ENCODE measurements at places on chromosomes 6 and 20. TPM values are rescaled to one million over a fixed set of nuclear protein-coding genes. Genes with fewer than 3 reads are reported as not detected.

DNA sequence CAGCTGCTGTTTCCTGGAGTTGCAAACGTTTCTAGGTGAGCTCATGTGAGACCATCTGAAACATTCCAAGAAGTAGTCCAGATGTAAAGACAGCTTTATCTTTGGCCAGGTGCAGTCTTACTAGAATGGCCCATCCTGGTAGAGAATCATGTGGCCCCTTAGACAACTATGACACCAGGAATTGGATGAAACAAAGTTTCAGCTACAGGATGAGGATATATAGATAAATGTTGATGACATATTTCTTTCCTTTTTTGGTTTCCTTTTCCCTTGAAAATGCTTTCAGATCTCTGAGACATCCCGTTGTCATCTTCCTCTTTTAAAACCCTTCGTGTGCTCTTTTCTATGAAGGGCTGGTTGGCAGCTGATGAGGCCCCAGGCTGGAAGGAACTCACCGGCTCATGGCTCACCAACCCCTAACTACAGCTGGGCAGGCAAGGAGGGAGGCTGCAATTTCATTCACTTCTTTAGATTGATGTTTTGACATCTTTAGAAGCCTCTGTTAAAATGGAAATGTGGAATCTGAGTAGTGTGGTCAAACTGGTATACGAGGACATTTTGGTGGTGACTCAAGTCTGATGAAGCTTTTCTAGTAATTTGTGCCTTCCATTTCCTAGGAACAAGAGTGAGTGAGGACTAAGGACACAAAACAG lies 167.9 kb upstream of the TNFAIP3 start:
- peak; percentile 23 for DNase-seq

- no peak for DNase-seq
Measured at GRCh38 chr6:90413396-90413795, 116.8 kb upstream of the BACH2 start.

DNA sequence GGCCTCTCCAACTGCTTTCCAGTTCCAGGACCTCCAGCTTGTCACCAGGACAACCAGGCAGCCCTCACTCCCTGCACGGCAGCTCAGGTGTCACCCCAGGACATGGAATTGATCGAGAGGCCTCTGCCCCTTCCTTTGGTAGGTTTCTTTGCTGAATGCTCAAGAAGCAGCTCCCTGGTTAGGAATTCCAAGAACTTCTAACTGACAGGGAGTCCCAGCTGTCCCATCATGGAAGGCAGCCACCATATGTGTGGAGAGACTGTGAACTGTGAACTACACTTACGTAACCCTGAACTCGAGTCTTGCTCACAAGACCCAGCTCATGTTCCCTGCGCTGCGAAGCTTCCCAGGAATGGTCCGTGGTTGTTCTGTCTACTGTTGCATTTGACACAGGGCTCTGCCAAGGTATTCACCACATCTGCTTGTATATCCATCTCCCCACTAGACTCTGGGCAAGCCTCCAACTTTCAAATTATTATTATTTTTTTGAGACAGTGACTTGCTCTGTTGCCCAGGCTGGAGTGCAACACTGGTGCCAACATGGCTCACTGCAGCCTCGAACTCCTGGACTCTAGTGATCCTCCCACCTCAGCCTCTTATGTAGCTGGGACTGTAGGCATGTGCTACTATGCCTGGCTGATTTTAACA lies 35.7 kb downstream of the MGME1 start:
- no peak for DNase-seq

DNA sequence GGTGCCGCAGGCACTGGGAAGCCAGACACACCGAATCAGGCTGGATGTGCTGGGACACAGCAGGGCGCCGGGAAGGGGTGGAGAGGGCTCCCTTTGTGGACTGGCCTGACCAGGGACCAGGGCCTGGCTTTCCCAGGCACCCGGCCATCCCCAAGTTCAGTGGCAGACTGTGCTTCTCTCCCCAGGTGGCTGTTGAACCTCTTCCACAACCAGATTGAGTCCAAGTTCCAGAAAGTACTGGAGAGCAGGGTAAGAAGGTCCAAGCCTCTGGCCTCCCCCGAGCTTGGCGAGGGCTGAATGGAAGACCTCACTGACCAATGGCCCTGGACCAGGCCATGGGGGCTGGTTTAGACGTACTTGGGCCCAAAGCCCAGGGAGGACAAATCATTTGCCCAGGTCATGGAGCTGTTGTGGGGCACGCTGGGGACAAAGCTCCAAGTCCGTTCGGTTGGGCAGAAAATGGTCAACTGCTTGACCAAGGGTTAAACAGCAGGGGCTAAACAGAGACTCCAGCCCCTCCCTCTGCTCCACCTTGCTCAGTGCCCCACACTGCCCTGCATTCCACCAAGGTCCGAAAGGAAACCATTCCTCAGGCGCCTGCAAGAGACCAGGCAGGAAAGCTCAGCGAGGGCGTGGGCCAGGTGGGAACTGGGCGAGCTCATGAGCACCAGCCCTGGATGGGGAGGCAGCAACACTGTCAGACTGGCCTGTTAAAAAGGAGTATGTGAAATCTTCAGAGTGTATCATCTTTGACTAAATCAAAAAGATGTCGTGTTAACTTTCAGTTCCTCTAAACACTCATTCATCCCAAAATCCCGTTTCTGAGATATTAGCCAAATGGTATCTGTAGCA lies 9.1 kb downstream of the LBP start:
- no peak for DNase-seq

EPB41L1 gene
- 0.29 TPM for total RNA-seq

DNA sequence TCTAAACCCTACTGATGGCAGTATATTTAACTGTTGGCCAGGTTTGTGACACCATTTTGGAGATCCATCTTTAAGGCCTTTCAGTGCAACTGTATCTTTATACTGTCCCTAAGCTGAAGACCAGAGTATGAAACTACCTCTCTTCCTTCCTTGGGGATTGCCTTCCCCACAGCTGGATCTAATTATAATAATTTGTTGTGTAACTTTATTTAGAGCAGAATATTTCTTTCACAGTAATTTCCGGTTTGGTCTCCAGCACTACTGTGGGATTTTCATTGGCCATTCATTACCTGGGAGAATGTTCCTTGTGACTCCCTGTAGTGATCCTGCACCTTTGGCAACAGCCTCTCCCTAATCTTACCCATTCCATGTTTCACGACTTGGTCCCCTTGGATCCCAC lies 75.2 kb downstream of the AKAP7 start:
- DNase-seq: no peak

DNA sequence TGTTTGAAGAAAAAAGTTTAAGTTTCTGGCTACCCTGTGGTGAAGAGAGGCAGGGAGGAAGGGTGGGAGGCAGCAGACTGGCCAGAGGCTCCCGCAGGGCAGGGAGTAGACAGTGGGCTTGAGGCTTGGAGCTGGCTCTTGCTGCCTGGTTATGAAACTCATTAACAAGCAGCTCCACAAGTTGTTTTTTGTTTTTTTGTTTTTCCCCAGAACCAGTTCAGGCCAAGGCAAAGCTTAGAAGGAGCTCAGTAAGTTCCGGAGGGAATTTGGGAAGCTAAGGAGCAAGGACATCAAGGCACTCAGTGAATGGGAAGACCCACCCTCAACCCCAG lies 4.0 kb downstream of the DLL1 start:
- DNase-seq: no peak

All from natural killer cell (primary cell).